ENCODE measurements at places on chromosomes 7 and 10. TPM values are rescaled to one million over a fixed set of nuclear protein-coding genes. Genes with fewer than 3 reads are reported as not detected.

GIMAP4 gene
- 10.1 TPM for total RNA-seq

ANXA8 gene
- not detected for total RNA-seq

PPP1R9A gene
- total RNA-seq = 0.16 TPM

PKD2L1 gene
- total RNA-seq = not detected

ZNF316 gene
- total RNA-seq = 30.9 TPM

CTNNA3 gene
- total RNA-seq = not detected

PNLIP gene
- total RNA-seq = 1.8 TPM

C10orf62 gene
- total RNA-seq = not detected

LARP4B gene
- total RNA-seq = 143 TPM

OPALIN gene
- not detected for total RNA-seq

DIP2C gene
- total RNA-seq = 0.26 TPM

Measured in activated T-cell treated with anti-CD3 and anti-CD28 coated beads, Interleukin-2, amount 50 U/mL, for 4 hours (primary cell).